ENCODE measurements at places on chromosomes 11 and 22. TPM values are rescaled to one million over a fixed set of nuclear protein-coding genes. Genes with fewer than 3 reads are reported as not detected.
A peak's percentile ranks its signal among the peaks of the same experiment; 100 is the strongest.

The OR8G1 gene
- not detected for total RNA-seq

DNA sequence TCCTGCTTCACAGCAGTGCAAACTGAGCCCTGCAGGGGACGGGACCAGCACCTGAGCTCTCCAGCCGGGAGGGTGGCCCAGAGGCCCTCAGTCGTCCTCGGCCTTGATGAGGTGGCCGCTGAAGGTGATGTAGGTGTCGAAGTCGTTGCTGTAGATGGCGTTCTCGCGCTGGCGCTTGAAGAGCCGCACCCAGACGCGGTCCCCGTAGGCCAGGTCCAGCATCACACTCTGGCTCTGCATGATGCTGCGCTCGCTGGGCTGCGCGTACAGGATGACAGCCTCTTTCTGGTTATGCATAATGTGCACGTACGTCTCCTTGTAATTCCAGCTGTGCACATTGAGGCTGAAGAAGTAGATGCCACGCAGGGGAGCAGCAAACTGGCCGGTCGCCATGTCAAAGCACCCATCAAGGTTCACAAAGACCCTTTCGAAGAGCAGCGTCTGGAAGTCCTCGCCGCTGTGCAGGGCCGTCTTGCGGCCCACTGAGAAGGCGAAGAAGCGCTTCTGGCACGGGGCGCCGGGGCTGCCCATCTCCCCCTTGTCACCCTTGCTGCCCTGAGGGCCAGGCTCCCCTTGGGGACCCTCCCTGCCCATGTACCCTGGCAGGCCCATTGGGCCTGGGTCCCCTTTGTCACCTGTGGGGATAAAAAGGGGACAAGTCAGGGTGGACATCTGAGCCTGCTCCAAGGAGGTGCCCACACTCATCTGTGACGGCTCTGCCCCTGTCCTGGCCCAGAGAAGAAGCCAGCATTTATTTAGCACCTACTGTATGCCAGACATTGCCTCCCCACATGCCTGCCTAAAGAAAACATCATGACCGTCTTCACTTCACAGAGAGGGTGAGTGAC, 5.7 kb downstream of the C1QTNF6 start:
- H3K4me1 ChIP-seq: peaks cover 13% of the 10 kb centered on the region
- no peak overlapping the region for H3K4me3 ChIP-seq
- no peak overlapping the region for H3K27ac ChIP-seq
- DNase-seq: no peak

GRCh38 chr11:115065314-115065713, 387.0 kb downstream of the NXPE2 start:
- H3K4me1 ChIP-seq: no peaks in the 10 kb centered on the region
- DNase-seq: no peak
- H3K36me3 ChIP-seq: no peaks in the 10 kb centered on the region
- H3K27me3 ChIP-seq: no peaks in the 10 kb centered on the region
- no peak overlapping the region for H3K4me3 ChIP-seq

GRCh38 chr22:38034884-38035529, 22.2 kb upstream of the PICK1 start:
- H3K4me1 ChIP-seq: no peaks in the 10 kb centered on the region
- no peak overlapping the region for H3K27ac ChIP-seq
- no peaks in the 10 kb centered on the region for H3K36me3 ChIP-seq
- no peak overlapping the region for H3K4me3 ChIP-seq

DNA sequence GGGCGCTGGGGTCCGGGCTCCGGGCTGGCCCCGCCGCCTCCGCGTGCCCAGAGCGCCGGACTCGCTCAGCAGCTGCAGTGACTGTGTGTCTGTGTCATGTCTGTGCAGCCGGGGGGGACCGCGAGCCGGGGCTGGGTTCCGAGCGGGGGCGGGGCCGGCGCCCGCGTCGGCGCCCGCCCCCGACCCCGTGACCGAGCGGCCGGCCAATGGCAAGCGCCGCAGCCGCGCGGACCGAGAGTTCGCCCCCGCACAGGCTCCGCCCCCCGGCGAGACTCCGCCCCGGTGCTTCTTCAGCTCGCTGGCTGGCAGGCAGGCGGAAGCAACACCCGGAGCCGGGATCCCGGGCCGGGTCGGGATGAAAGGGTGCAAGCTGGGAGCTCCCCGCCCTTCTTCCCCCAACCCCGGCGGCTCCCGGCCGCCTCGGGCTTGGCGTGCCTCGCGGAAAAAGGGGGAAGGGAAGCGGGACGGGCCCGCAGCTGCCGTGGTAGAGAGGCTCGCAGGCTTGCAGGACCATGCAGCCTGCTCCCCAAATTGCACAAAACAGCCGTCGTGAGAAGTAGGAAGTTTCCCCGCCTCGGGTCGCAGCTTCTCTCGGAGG, 750 bp upstream of the LARGE1 start:
- H3K4me1 ChIP-seq: peaks cover 19% of the 10 kb centered on the region
- peaks cover 2% of the 10 kb centered on the region for H3K36me3 ChIP-seq
- H3K27ac ChIP-seq: no peak overlapping the region
- H3K27me3 ChIP-seq: peaks cover 66% of the 10 kb centered on the region

DNA sequence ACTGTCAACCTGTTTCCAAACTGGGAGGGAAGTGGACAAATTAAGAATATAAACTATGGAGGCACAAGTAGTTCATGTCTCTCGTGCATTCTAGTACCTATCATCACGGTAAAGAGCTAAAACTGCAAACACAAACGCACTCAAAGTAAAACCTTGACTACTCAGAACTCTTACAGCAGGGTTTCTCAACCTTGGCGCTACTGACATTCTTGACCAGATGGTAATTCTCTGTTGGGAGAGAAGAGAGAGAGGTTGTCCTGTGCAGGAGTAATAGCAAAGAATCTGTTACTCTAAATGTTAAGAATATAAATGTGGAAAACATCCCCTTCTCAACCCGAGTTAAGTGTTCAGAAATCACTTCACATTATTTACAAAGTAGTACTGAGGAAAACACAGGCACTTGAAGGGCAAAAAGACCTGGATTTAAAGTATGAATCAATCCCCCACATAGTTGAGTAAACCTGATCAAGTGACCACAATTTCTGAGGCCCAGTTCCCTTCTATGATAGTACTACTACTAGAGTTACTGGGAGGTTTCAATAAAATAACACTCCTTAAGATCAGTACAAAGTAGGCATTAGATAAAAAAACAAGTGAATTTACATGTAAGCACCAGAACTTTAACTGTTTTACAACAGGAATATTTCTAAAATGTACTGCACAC, 73.1 kb upstream of the ARHGAP32 start:
- H3K27me3 ChIP-seq: peaks cover 3% of the 10 kb centered on the region
- H3K27ac ChIP-seq: no peak overlapping the region
- no peak for DNase-seq
- H3K36me3 ChIP-seq: no peaks in the 10 kb centered on the region
- no peak overlapping the region for H3K4me3 ChIP-seq

- H3K27ac ChIP-seq: no peak overlapping the region
- H3K27me3 ChIP-seq: no peaks in the 10 kb centered on the region
- peaks cover 25% of the 10 kb centered on the region for H3K36me3 ChIP-seq
- no peak overlapping the region for H3K4me3 ChIP-seq
- DNase-seq: peak; percentile 60
Observed at GRCh38 chr22:41526830-41527799, 17.2 kb downstream of the POLR3H start.

The JAML gene
- total RNA-seq: 71.4 TPM

GRCh38 chr22:28094771-28095170, 175.7 kb upstream of the PITPNB start:
- H3K27ac ChIP-seq: no peak overlapping the region
- H3K36me3 ChIP-seq: no peaks in the 10 kb centered on the region
- H3K4me1 ChIP-seq: no peaks in the 10 kb centered on the region
- H3K27me3 ChIP-seq: no peaks in the 10 kb centered on the region

The RIMBP3B gene
- 0.24 TPM for total RNA-seq

- no peak overlapping the region for H3K27ac ChIP-seq
- H3K4me3 ChIP-seq: no peak overlapping the region
- H3K27me3 ChIP-seq: no peaks in the 10 kb centered on the region
- no peaks in the 10 kb centered on the region for H3K36me3 ChIP-seq
Observed at GRCh38 chr22:20315337-20316216, 4.3 kb downstream of the DGCR6L start.

DNA sequence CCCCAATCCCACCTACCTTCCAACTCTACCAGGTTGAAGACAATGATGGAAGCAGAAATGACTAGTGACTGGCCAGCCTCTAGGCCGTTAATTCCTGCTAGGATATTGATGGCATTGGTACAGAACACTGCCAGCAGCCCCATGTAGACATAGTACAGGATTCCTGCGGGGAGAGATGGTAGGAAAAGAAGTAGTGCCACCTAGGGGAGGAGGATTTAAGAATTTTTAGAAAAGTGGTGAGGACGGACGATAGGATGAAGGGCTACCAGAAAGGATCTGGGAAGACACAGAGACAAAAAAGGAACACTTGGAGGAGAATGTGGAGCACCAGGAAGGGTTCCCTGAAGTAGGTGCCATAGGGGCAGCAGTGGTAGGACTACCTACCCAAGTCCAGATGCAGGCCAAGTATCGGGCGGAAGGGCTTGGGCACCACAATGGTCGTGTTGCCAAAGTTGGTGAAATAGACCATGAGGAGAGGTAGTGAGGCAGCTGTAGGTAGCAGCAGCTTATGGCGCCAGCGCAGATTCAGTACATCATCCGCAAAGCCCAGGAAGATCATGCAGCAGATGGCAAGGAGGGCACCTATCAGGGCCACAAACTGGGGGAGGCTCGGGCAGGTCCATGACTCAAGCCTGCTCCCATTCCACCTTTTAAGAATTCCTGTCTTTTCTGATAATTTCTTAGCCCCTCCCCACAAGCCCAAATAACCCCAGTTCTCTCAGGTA, 1.2 kb downstream of the DPAGT1 start:
- peak overlapping the region; percentile 94 for H3K4me3 ChIP-seq
- peaks cover 33% of the 10 kb centered on the region for H3K36me3 ChIP-seq
- no peak for DNase-seq
- H3K27ac ChIP-seq: peak overlapping the region; percentile 95

DNA sequence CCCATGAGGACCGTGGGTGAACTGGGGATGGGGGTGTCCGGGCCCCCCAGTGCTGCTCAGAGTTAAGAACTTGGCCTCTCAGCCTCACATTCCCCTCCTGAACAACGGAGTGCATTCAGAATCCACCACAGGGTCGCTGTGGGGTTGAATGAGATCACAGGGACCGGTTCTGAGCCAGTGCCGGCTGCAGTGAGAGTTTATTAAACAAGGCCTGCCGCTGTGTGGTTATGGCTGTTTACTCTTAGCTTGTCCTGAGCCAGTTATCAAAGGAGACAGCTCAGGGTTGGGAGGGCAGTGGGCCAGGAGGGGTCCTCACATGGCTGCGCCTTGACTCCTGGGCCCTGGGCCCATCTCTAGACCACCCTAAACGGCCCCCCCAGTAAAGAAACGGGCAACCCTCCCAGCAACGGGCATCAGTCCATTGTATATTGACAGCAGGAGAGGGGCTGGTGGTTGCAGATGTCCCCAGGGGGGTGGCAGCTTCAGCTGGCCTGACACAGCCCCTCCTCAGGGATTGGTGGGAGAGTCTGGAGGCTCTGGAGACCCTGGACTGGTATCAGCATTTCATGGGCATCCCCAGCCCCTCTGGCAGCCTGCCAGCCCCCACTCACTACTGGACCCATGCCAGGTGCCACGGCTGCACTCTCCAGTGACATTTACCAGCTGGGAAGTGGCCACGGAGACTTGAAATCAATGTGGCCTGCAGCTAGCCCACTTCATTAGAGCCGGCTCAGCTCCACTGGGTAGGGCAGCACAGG, 15.1 kb upstream of the CABP7 start:
- H3K4me3 ChIP-seq: no peak overlapping the region
- no peaks in the 10 kb centered on the region for H3K36me3 ChIP-seq
- DNase-seq: no peak
- peaks cover 20% of the 10 kb centered on the region for H3K4me1 ChIP-seq

- no peaks in the 10 kb centered on the region for H3K27me3 ChIP-seq
- H3K4me1 ChIP-seq: peaks cover 15% of the 10 kb centered on the region
- peak overlapping the region; percentile 50 for H3K27ac ChIP-seq
Observed at GRCh38 chr11:57547854-57548377, 10.5 kb downstream of the SMTNL1 start.

DNA sequence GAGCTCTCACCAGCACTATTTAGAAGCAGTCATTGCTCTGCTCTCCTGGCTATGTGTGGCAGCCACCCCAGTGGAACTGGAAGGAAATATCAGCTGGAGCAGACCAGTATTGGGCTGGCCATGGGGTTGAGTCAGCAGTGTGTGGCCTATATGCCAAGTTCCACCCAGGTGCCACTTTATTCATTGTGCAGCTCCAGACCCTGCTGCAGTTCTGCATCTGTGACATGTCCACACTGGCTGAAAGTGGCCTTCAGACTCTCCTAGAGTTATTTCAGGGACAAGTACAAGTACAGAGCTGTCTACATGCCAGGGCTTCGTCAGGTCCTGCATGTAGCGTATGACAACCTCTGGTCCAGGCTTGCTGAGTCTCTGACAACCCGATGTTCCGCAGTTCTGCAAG, 55.2 kb downstream of the CABIN1 start:
- H3K27ac ChIP-seq: no peak overlapping the region
- H3K27me3 ChIP-seq: no peaks in the 10 kb centered on the region
- DNase-seq: no peak
- H3K36me3 ChIP-seq: peaks cover 34% of the 10 kb centered on the region
- no peak overlapping the region for H3K4me3 ChIP-seq

The TXN2 gene
- total RNA-seq: 108 TPM

DNA sequence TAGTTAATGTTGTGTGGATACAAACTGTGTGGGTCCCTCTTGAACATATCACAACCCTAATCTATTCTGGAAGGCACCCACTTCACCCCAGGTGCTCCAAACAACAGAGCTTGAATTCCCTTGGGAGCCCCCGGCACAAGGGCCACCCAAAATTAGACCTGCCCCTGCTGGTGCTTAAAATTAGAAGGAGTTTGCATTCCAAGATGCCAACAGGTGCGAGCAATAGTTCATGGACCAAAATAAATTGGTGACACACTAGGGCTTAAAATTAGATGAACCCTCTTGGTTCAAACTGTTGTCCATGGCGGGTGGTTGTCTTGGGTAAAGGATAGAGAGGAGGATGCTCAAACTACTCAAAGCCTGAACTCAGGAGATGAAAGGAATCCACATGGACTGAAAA, 291.5 kb downstream of the MN1 start:
- H3K27ac ChIP-seq: no peak overlapping the region
- DNase-seq: no peak
- no peak overlapping the region for H3K4me3 ChIP-seq
- H3K36me3 ChIP-seq: no peaks in the 10 kb centered on the region
- peaks cover 6% of the 10 kb centered on the region for H3K27me3 ChIP-seq
- no peaks in the 10 kb centered on the region for H3K4me1 ChIP-seq

The SPI1 gene
- not detected for total RNA-seq

DNA sequence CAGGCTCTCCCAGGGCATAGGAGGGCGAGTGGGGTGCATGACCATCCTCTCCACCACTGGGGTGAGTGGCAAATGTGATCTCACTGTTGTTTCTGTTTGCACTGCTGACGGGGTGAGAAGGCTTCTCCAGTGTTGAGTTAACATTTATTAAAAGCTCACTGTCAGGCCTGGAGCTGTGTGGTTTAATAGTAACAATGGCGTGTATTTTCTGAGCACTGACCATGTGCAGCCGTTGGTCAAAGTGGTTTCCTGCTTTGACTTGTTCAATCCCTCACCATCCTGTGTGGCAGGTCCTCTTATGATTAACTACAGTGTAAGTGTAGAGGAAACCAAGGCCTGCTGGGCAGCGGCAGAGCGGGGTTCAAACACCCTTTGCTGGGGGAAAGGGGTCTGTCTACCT, 4.4 kb downstream of the A4GALT start:
- H3K36me3 ChIP-seq: no peaks in the 10 kb centered on the region
- no peak for DNase-seq
- no peak overlapping the region for H3K27ac ChIP-seq
- H3K4me1 ChIP-seq: peaks cover 11% of the 10 kb centered on the region
- H3K4me3 ChIP-seq: no peak overlapping the region
